ENCODE measurements at places on chromosomes 5 and 9.

DNA sequence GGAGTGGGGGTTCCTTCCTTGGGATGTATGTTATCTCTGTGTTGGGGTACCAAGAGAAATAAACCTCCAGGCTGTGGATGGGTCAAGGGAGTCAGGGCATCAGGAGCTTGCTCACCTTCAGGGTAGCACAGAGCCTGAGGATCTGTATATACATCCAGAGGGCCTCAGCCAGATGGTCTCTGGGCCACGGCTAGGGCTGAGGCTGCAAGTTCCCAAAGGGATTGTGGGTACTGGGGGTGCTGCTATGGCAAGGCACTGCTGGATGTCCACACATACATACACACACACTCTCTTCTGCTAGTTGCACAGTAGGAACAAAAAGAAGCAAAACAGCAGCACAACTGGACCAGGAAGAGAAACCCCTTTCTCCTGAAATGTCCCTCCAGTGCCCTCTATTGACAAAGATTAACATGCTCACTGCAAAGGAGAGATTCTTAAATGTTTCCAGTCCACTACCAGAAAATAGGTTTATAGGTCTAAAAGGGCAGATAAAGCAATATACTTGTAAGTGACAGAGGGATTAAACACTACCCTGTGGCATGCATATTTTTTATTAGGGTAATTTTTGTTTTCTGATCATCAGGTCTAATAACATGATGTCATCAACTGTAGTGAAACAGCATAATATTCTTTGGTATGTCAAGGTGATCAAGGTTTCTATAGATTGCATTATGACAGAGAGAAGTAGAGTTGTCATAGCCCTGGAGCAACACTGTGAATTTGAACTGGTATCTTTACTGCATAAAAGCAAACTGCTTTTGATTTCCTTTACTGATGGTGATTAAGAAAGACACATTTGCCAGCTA is 56.3 kb upstream of the KCNN2 start:
- DNase-seq: no peak

- no peak for DNase-seq
These were observed 212.3 kb downstream of the ICE1 start for GRCh38 chr5:5634817-5635216.

DNA sequence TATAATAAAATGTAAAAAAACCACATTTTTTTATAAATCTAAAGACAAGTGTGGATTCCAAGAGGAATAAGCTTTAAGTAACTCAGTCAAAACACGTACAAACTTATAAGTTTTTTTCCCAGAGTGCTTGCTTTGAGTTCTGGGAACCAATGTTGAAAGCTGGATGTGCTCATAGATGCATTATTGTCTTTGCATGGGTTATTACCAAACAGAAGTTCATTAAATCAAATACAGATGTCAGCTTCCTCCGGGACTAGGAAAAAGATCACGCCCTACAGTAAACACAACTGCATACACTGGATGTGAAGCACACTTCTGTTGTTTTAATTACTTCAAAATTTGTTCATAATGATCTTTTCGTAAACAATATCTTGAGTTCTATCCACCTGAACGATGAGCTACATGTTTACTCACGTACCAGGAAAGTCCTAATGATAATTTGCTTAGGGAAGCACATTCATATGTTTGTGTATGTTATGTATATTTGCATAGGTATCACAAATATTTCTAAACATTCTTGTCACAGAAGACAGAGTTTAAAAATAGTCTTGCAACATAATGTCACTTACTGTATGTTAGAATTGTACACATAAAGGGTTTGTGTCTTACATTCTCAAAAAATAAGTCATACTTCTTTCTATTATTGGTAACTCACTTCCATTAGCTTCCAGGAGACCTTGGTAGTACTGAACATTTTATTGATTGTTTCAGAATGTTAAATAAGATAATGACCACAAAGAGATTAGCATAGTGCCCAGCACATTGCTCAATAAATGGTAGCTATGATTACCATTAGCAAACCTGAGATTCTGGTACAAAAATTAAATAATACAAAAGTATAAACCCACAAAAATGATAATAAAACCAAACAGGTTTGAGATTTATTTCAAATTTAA is 427.4 kb downstream of the CETN3 start:
- no peak for DNase-seq

- no peak for DNase-seq
These were observed 429.5 kb downstream of the EBF1 start for GRCh38 chr5:158670201-158670600.

GRCh38 chr5:9421884-9422283 is 124.0 kb downstream of the SEMA5A start:
- DNase-seq: no peak

DNA sequence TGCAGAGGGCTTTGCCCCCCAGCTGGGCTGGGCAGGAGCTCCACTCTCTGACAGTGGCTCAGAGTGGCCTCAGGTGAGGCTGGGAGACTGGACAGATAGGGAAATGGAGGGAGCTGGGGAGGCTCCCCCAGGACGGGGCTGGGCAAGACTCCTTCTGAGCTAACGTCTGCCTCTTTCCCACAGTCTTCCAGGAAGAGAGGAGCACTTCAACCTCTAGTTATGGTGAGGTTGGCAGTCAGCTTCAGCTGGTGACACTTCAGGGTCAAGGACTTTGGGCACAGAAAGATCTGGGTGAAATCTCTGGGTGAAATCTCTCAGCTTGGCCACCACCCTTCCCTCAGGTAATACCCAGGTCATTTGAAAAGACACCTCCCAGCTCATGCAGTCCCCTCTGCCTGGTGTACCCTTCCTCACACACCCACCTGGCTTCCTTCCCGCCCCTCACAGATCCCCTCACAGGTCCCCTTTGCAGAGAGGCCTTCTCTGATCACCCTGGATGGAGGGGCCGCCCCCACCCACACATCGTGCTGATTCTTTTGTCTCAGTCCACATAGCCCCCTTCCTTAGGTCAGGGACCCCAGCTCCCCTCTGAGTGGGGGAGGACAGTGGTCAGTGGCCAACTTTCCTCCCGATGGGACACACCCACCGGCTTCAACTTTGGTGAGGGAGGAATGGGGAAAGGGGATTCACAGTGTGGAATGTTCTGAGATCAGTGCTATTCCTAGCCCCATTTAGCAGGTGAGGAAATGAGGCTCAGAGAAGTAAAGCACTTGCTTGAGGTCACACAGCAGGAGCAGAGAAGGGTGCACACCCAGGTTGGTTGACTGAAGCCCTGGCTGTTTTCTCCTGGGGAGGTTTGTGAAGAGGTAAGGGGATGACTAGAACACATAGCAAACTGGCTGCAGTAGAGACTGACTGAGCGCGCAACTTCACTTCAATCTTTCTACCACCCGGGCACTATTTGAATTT is 15.8 kb upstream of the NEURL1B start:
- no peak for DNase-seq

GRCh38 chr9:4538107-4538506 is 47.8 kb downstream of the SLC1A1 start:
- DNase-seq: no peak

- no peak for DNase-seq
These were observed 8.0 kb downstream of the PDCD1LG2 start for GRCh38 chr9:5518171-5518936.

- DNase-seq: no peak
These were observed 2265.3 kb upstream of the C9orf72 start for GRCh38 chr9:29838491-29839020.

DNA sequence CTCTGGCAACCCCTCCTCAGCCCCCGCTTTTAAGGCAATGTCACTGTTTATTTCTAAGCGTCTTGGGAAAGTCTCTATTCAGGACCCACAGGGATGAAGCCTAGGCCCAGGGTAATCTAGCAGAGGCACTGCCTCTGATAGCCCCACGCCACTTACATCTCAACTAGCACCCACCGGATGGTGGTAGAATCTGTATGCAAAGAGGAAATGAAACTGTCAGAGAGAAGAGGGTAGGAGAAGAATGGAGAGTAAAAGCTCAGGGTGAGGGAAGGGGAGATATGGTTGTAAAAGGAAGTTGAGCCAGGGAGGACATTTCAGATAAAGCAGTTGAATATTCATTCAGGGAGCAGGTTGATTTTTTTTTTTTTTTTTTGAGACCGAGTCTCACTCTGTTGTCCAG is 3.0 kb downstream of the FRRS1L start:
- no peak for DNase-seq

GRCh38 chr5:171307789-171308452 is 1.1 kb upstream of the TLX3 start:
- DNase-seq: no peak

- no peak for DNase-seq
These were observed 1897.5 kb downstream of the EFNA5 start for GRCh38 chr5:105773241-105773640.

DNA sequence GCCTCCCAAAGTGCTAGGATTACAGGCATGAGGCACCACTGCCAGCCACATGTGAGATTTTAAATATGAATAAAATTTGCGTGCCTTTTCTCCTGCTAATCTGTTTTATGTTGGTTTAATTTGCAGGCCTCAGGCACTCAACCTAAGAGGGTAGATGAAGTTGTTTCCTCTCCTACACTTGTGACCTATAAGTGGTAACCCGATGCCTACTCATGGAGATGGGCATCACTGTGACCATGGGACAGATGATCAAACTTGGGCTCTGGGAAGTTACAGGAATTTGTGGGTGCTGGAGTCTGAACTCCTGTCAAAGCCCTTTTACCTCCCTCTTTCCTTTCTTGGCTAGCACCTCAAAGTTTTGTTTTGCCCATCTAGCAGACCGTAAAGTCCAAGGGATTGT is 1.1 kb downstream of the SLC28A3 start:
- DNase-seq: no peak

DNA sequence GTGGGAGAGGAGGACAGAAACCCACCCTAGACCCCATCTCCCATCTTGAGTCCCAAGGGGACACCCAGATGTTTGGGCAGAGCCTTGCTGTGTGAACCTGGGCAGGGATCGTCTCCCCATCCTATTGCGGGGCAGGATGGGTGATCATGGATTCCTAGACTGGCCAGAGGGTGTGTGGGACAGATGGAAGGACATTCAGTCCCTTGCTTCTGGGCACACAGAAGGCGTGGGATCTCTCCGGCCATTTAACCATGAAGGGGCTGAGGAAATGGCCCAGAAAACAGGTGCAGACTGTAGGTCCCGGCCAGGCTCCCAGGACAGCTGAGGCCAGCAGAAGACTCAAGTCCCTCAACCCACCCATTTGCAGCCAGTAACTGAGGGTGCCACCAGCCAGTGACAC is 29.9 kb downstream of the PTGES start:
- DNase-seq: no peak

- no peak for DNase-seq
These were observed 4.3 kb upstream of the MXD3 start for GRCh38 chr5:177316005-177316404.

GRCh38 chr9:98317134-98317857 is 61.8 kb upstream of the TBC1D2 start:
- no peak for DNase-seq

DNA sequence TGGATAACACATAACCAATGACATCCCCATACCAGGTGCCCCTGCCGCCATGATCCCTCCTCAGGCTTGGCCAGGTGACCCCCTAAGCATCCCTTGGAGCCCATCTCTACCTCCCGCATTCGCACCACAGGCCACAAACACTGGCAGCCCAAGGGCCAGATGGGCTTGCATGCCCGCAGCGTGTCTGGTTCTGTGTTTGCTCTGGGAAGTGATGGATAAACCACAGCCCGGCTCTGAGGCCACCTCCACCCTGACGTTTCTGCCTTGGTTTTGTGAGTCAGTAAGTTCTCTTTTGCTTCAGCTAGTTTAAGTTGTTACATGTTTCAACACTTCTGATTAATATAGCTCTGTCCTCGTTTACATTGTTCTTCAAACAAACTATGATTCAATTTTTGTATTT is 172.4 kb upstream of the PHYKPL start:
- no peak for DNase-seq

- DNase-seq: no peak
These were observed 110.5 kb upstream of the CD180 start for GRCh38 chr5:67306965-67307607.

DNA sequence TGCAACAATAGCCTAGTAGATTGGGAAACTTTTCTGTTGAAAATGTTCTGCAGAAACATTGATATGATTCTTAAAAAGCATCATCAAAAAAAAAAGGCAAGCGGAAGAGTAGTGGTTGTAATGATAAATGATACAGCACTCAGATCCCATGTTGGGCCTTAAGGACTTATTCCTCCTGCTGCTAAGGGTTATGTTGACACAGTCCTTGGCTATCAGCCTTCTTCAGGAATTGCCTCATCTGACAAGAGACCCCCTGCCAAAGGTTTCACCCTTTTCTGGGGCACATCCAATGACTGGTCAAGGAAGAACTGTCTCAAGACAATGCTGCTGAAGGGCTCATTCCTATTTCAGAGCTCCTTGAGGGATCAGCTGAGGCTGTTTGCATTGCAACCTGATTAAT is 44.3 kb upstream of the MAMDC2 start:
- no peak for DNase-seq

DNA sequence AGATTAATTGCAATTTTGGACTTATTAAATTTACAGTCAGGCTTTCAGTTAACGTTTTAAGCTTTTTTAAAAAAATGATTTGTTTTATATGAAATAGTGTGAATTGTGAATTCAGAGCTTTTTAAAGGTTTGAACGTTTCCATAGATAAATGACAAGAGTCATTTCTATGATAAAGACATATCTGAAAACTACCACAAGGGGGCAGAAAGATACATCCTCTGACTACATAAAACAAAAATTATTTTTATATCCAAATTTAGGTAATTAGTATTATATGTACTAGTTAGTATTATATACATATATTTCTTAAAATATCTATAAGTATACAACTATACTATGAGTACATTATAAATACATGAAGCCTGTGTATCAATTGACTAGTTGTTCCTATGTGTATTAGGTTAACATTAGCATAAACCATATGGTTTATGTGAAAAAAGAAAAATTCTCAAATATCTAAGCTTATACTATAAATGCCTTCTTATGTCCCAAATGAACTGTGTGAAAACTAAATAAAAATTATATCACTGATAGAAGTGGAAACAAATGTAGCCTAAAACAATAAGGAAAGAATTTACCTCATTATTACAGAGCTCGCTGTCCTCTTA is 155.2 kb downstream of the MEF2C start:
- DNase-seq: no peak

DNA sequence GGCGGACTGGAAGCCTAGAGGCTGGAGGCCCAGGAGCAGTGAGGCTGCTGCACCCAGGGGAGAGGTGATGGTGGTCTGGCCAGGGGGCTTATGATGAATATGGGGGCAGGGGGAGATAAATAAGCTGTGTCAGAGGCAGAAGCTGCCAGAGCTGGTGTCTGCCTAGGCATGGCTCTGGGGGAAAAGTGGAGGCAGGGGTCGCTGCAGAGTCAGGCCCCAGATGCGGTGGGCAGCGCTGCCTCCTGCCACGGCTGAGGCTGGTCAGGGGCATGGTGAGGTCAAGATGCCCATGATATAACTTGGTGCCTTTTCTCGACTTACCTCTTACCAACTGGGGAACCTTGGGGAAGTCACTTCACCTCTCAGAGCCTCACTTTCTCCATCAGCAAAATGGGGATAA is 51.1 kb downstream of the NSG2 start:
- DNase-seq: no peak

- no peak for DNase-seq
These were observed 81.3 kb upstream of the HRH2 start for GRCh38 chr5:175576591-175576990.

- no peak for DNase-seq
These were observed 83.2 kb downstream of the DIRAS2 start for GRCh38 chr9:90559075-90560073.

GRCh38 chr5:116035123-116035522 is 2.9 kb downstream of the ARL14EPL start:
- DNase-seq: no peak

All from KG1 (cell line).